ENCODE measurements at places on chromosomes 3 and 15.

- no peak for DNase-seq
Observed at GRCh38 chr15:79724312-79724711, 172.5 kb downstream of the MTHFS start.

DNA sequence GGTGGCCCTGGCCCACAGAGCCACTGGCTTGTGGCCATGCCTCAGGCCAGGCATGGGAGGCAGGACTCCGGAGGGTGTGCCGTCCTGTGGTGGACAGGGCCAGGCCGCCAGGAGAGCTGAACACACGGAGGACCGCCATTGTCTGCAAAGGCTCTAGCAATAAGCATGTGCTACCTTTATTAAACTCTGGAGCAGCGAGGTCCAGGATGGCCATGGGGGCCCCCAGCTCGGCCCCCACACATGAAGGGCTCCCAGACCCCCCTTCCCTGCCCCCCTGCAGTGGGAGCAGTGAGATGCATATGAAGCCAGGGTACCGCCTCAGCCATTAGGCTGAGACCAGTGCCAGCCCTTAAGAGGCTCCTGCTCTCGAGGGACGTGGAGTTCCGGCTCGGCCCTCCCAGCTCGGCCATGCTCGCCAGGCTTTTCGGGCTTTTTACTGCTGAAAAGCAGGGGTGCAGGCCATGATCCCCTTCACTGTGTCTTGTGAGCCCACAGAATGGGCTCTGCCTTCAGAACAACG is 2.7 kb downstream of the AMIGO3 start:
- DNase-seq, result no peak

GRCh38 chr15:63849906-63850305 is 16.2 kb upstream of the HERC1 start:
- no peak for DNase-seq

- no peak for DNase-seq
Observed at GRCh38 chr15:61750271-61751084, 309.8 kb downstream of the VPS13C start.

GRCh38 chr3:194379651-194380050 is 10.1 kb upstream of the LRRC15 start:
- no peak for DNase-seq

GRCh38 chr3:124997303-124998246 is 58.2 kb downstream of the HEG1 start:
- no peak for DNase-seq

DNA sequence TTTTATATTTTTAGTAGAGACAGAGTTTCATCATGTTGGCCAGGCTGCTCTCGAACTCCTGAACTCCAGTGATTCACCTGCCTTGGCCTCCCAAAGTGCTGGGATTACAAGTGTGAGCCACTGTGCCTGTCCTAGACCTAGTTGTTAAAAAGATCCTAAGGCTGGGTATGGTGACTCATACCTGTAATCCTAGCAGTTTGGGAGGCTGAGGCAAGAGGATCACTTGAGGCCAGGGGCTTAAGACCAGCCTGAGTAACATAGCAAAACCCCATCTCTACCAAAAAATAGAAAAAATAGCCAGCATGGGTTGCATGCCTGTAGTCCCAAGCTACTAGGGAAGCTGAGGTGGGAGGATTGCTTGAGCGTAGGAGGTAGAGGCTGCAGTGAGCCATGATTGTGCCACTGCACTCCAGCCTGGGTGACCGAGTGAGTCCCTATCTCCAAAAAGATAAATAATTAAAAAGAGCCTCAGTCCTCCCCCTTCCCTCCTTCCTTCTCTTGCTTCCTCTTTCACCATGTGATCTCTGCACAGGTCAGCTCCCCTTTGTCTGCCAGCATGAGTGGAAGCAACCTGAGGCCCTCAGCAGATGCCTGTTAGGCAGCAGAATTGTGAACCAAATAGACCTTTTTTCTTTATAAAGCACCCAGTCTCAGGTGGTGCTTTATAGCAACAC is 9.8 kb upstream of the FNDC3B start:
- no peak for DNase-seq

- DNase-seq, result no peak
Observed at GRCh38 chr3:138818185-138818860, 16.4 kb downstream of the PIK3CB start.

DNA sequence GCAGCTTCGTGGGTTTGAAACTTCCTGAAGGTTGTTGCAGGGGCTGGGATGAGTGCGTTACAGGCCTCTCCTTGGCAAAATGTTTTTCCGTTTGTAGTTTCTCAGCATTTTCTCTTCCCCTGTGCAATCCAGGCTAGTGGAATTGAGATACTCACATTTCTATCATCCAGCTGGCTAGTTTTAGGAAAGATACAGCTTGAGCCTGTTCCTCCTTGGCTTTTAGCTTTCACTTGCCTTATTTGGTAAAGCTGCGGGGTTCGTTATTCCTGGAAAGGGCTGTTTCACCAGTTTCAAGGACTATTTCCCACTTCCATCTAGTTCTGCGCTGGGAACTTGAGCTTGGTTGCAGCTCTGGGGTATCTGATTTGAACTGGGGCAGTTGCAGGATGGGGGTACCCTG is 90.3 kb downstream of the ITPR1 start:
- DNase-seq, result no peak

Data from activated CD8-positive, alpha-beta memory T cell treated with anti-CD3 and anti-CD28 coated beads for 48 hours (primary cell).